ENCODE measurements at places on chromosomes 6 and 20.

GRCh38 chr6:10177704-10178103, 237.2 kb downstream of the TFAP2A start:
- no peak for DNase-seq

- DNase-seq: no peak
Observed at GRCh38 chr20:47125758-47126591, 230.5 kb downstream of the ZMYND8 start.

- no peak for DNase-seq
Observed at GRCh38 chr6:87899499-87900147, 148.0 kb upstream of the SPACA1 start.

GRCh38 chr6:34984416-34984815, 95.4 kb downstream of the ANKS1A start:
- DNase-seq: no peak

DNA sequence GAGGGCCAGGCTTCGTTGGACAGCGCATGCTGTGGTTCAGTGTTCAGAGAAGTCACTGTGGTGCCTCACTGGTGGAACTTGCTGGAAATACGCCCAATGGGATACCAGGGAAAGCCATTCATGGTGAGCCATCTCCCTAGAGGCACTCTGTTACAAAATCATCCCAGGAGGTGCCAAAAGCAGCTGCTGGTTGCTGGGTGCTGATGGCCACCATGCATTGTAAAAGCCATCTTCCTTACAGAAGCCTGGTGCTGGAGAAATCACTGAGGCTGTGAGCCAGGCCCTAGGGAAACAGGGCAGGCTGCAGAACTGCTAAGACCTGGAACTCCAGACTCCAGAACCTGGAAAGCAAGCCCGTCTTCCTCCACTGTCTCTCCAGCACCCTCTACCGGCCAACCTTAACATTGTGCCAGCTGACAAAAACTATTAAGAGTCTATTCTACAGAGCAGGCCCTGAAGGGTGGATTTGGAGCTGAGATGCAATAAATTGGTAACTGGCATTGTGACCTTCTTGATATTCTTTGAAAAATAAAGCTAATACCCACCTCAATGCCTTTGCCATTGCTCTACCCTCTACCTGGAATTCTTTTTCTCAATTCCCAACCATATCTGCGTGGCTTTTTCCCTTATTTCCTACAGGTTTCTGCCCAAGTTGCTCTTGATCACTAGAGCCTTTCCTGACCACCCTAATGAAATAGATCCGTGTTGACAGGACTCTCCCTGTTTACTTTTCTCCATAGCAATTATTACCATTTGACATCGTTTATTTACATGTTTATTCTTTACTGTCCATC, 18.5 kb downstream of the SNRPB start:
- DNase-seq: peak; percentile 63

DNA sequence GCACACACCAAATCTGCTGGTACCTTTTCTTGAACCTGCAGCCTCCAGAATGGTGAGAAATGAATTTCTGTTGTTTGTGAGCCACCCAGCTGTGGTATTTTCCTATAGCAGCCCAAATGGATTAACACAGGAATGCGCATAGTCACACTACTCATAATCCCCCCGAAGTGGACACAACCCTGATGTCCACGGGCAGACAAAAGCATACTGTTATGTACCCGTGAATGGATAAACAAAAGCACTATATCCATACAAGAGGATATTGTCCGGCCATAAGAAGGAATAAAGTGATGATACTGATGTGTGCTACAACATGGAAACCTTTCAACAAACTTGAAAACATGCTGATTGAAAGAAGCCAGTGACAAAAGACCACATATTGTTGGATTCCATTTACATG, 25.1 kb upstream of the RPP40 start:
- no peak for DNase-seq

GRCh38 chr20:64042054-64042781, 6.2 kb downstream of the C20orf204 start:
- no peak for DNase-seq

- no peak for DNase-seq
Observed at GRCh38 chr6:138393871-138394783, 9.9 kb upstream of the HEBP2 start.

DNA sequence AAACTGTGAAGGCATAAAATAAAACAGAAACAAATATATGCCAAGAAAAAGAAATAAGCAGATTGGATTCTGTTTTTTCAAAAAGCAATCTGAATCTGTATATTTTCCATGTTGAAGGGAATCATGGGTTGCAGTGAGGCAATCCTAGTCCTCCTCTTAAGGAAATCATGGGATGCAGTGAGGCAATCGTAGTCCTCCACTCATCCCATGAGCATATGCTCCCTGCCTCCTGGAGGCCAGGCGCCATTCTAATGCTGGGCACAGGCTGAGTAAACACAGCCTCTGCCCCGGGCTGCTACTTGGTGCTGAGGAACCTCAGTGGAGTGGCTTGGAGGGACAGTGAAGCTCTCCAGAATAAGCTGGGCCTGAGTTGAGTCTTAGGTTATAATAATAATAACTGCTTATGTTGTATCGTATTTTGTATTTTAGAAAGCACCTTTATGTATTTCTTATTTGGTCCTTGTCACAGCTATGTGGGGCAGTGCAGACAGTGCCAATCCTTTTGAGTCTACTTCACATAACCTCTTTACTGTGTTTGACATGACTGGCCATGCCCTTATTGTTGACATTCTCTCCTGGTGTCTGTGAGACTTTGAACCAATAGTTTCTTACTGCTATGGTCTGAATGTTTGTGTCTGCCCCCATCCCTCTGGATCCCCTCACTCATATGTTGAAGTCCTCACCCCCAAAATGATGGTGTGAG, 56.6 kb upstream of the CITED2 start:
- DNase-seq: no peak

GRCh38 chr6:48144021-48144420, 33.0 kb upstream of the PTCHD4 start:
- no peak for DNase-seq

DNA sequence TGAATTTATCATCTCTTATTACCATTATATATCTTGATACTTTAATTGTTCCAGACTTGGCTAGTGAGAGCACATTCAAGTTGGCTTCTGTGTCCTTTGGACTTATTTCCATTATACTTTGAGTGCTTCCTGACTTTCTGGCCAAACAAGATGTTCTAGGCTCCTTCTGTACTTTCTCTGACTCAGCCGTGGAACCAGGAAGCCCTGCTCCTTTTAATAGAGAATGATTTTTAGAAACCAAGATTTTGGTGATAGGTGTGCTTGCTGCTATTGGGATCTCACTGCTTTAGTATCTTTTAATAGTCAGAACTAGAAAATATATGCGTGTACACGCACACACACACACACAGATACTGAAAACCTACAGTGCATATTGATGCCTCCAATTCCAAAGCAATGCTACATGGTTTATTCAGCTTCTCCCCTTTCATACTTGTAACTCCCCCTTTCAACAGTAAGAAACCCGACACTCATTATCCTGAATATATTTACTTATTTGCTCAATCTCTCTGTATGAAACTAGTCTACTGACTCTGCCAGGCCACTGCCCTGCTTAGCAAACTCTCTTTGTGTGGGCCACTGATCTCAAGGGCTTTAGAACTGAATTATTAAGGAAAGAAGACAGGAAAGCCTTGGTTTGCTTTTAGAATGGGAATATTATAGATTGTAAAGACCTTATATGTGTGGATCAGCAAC, 42.7 kb upstream of the EZR start:
- no peak for DNase-seq

DNA sequence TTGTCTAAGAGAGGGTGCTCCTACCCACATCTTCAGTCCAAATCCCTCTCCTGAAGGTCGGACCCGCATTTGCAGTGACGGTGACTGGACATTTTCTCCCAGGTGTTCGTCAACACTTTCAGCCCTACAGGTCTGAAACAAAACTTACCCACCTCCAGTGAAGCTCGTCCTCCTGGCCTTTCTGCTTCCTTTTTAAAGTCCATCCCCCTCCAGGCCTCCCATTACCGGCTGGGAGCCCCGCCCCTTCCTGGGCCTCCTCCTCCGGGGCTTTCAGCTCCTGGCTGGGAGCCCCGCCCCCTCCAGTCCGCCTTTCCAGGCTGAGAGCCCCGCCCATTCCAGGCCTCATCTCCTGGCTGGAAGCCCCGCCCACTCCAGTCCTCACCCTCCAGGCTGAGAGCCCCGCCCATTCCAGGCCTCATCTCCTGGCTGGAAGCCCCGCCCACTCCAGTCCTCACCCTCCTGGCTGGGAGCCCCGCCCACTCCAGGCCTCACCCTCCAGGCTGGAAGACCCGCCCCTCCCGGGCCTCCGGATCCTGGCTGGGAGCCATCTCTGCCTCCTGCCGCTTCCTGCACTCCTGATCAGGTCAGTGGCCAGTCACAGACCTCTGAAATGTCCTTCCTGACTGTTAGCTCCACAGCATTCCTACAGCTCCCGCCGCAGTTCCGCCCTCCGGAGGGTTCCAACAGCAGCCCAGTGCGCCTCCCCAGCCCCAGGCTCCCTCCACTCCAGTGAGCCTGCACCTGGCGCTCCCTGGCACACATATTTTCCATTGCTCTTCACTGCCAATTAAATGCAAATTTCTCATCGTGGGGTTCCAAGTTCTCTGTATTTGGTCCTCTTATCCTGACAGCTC, 98.5 kb downstream of the LY86 start:
- peak; percentile 45 for DNase-seq

GRCh38 chr6:108541843-108542759, 18.6 kb upstream of the FOXO3 start:
- peak; percentile 74 for DNase-seq

DNA sequence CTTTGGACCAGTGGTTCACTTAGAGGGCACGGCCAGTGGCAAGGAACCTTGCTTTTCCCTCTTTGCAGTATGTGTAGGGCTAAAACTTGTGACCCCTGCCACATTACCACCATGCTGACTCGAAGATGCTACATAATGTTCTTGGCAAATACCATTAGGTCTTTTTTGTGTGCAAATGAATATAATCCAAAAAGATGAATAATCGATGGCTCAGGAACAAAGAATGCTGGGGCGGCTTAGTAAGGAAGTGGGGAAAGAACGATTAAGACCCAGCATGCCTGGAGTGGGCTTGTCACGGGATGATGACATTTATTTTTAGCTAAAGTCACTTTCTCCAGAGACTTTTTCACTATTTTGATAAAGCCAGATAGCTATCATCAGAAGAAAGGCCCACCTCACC, 23.1 kb downstream of the CMTR1 start:
- peak; percentile 88 for DNase-seq

GRCh38 chr6:125377621-125378020, 75.9 kb upstream of the HDDC2 start:
- DNase-seq: peak; percentile 91

DNA sequence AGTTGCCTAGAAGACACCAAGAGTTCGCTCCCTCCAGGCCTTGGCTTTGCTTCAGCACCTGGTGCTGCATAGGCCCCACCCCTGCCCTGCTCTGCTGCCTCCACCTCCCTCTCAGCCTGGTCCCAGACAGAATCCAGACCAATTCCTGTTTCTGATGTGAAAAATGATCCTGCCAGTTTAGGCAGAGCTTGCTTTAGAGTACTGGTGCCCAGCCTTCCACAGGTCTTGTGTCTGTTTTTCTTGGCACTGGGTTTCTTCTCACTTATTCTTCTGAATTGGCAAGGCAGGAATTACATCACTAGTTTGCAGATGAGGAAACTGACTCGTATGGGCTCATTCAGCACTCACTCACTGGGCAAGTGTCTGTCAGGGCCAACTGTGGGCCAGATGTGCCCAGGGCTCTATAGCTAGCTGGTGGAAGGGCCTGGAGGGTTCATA, 53.0 kb downstream of the HLA-A start:
- DNase-seq: no peak

DNA sequence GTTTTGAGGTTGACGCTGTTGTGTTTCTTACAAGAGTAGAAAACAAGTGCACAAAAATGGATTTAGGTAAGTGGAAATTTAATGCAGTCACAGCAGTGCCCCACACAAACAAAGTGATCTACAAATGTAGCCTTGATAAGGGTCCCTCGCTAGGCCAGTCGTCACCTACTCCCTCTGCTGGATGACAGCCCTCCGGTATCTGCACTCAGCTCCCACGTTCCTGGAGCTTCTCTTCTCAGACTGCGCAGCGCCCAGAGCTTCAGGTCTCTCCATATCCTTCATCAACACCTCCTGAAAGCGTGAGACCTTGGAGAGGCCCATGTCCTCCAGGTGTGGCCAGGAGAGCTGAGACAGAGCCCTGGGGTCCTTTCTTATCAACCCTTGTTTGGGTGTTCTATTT, 58.3 kb upstream of the MAP3K4 start:
- DNase-seq: no peak

DNA sequence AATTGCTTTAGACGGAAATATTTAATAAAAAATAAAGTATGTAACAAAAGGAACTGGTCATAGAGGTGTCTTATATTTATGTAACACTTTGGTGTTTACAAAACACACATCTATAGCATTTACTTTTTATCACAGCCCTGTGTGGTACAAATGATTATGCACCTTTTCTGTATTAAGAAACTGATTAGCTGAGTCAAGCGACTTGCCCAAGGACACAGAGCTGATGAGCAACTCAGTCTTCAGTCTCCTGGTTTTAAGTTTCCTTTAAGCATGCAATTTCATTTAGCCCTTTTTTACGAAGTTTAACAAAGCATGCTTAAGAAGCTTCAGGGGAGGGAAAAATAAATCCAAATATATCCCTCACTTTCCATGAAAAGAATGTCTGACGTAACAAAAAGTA, 2.5 kb downstream of the DCDC2 start:
- DNase-seq: no peak

DNA sequence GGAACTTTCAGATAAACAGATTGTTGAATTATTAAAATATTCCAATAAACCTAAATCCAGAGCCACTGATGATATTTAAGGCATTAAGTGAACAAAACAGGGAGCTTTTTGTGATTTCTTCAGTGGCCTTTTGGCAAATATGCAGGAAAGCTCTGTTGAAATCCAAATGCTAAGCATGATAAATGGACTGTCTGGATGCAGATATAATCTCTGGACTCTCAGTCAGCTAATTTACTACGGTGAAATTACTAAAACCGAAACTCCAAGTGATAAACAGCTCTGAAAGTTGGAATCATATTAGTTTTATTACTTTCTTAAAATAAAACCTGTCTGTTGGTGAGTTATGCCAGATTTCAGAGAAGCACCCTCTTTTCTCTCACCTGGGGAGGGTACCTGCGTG, 120.3 kb downstream of the IMPG1 start:
- DNase-seq: no peak

- peak; percentile 44 for DNase-seq
Observed at GRCh38 chr20:51763965-51764602, 4.1 kb downstream of the ATP9A start.

DNA sequence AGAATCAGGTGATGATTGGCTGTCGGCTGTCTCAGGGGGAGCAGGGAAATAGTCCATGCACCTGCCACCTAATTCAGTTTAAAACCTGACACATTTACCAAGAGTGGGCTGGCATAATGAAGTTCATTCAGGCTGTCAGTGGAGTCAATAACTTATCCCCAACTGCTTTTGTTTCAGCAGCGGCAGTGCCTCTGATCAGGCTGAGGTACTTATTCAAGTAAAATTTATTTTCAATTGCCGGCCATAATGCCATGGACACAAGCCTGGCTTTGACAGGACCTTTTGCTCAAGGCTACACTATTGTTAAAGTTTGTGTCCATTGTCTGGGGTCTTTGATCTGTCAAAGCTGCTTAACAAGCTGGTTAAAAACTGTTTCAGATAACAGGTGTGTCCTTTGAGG, 20.6 kb downstream of the OLIG3 start:
- no peak for DNase-seq
